ENCODE measurements at places on chromosomes 3 and 15.
A peak's percentile ranks its signal among the peaks of the same experiment; 100 is the strongest.

- no peak for DNase-seq
These were observed 210.1 kb downstream of the MECOM start for GRCh38 chr3:169453256-169454059.

DNA sequence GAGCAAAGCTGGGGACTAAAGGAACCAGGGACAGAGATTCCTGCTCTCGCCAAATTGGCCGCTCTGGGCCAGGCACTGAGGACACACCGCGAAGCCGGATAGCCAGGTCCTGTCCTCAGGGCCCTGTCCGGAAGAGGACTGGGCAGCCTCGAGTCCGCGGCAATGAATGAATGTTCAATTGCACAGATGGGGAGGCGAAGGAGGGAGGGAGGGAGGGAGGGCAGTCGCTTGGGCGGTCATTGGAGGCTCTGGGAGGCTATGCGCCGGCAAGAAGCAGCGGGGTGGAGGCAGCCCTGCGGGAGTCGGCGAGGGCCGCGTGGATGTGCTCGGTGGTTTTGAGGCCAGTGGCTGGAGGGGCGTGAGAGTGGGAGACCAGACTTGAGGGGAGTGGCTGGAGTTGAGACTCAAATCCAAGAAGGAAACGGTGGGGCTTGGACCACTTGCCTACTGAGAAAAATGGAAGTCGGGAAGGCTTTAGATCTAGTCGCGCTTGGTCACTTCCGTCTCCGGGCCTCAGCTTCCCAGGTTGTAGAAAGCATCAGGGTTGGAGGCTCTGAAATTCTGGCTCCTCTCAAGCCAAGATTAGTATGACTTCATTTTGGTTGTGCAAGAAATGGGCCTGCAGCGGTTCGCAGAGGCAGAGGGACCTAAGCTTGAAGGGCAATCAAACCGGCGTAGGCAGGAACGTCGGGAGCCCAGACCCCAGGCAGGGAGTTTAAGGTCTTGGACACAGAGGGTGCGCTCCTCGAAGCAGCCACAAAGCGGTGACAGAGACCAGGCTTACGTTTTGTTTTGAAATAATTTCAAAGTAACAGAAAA lies 21.1 kb upstream of the PLXND1 start:
- DNase-seq, result peak; percentile 45

DNA sequence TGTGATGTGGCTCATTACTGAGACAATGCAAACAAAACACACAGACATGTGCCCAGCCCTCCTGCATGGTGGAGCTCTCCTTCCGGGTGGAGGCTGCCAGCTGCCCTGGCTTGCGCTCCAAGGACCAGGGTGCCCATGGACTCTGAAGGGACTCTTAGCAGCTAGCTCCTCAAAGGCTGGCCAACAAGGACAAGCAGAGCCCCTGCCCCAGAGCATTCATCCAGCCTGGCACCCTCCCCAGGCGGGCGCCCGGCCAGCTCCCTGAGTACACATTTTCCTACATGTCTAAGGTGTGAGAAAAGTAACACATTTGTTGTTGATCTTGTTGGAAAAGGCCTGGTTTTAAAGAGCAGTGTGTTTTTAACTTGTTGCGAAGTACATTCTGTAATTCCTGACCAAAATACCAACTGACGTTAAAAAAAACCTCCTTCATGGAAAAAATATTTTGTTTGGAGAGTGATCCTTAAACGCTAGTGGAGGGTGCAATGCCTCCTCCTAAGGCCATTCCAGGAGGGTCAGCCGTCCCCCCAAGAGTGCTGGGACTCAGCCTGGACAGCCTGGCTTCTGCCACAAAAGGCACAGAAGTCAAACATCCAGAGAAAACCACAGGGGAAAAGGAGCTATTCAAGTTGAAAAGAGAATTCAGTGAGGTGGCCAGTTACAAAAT lies 86.9 kb downstream of the KLF15 start:
- no peak for DNase-seq

DNA sequence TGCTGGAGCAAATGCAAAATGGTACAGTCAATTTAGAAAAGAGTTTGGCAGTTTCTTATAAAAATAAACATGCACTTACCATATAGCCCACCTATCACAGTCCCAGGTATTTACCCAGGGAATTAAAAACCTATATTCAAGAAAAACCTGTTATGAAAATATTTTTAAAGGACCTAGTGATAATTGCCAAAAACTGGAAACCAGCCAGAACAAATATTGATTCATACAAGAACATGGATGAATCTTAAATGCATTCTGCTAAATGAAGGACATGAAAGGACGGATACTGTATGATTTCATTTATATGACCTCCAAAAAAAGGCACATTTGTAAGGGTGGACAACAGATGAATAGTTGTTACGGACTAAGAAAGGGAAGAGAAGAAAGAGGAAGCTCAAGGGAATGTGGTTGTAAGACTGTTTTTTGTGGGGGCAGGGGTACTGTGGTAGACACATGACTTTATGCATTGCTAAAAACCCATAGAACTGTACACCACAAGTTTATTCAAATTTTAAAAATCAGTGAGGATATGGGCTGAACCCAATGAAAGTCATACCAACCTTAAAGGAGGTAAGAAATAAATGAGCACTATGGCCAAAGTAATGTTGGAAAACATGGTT lies 61.0 kb downstream of the ZBBX start:
- DNase-seq, result no peak

DNA sequence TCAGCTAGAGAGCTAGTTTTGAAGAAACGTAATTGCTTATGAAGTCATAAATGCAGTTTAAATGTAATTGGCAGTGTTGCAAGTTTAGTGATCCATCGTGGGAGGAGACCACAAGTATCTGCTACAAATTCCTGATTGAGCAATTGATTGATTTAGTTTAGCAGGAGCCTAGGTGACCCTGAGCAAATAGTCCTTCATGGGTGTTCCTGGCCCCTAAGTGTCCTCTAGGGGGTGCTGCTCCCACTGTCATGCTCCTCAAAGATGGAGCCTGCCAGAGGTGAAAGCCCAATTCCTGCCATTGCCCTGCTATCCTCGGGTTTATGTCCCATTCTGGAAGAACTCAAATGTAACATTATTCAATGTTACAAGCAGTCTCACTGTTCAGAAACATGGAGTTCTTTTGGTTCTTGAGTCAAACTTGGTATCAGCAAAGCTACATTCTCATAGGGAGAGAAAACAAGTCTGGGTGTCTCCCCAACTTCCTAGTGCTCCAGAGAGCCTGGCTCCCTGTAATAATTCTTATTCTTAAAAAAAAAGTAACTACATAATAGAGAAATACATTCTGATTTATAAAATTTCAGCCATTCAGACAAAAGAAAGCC lies 29.8 kb upstream of the SENP5 start:
- peak; percentile 57 for DNase-seq

DNA sequence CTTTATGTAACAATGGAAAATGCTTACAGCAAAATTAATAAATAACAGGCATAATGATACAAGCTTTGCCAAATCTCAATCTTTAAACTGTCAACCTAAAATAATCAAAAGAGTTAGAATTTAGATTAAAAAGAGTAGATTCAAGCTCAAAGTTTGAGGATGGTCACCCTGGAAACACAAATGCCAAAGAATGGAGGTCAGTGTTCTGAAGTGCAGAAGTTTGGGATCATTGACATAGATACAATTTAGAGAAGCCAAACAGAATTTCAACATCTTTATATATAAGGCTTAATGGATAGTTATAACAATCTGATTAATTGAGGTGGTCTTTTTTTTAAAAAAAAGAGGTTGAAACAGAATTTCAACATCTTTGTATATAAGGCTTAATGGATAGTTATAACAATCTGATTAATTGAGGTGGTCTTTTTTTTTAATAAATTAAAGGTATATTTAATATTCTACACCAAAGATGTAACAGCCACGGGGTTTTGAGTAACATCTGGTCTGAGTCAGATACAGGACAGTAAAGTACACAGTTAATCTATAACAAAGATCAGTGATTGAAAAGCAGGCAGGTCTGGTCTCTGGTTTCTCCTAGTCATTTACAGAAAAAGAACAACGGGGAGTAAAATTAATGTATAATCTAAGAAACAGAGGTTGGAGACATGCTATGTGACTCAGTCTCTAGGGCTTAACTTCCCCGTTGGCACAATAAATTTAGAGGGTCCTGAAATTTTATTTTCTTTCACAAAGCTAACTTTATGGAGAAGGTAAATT lies 490.7 kb downstream of the GBE1 start:
- no peak for DNase-seq

- no peak for DNase-seq
These were observed 46.1 kb downstream of the CHCHD6 start for GRCh38 chr3:126749931-126750755.

All from T-helper 1 cell (primary cell).